COR-L47 (cell line): ENCODE measurements at places on chromosomes 12 and 14.

- DNase-seq, result no peak
Observed at GRCh38 chr12:127292736-127293135, 974.2 kb upstream of the TMEM132C start.

DNA sequence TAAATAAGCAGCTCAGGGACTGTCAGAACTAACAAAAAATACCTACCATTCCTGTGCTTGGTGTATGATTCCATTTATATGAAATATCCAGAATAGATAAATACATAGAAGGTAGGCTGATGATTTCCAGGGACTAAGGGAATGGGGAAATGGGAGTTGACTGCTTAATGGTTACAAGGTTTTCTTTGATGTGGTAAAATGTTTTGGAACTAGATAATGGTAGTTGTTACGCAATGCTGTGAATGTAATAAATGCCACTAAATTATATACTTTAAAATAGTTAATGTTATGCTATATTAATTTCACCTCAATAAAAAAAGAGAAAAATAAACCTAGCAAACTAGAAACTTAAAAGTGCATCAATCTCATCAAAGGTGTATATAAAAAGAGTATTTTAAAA, 41.1 kb downstream of the CEP83 start:
- no peak for DNase-seq

GRCh38 chr12:55745361-55746173, 2.6 kb downstream of the GDF11 start:
- DNase-seq, result no peak

DNA sequence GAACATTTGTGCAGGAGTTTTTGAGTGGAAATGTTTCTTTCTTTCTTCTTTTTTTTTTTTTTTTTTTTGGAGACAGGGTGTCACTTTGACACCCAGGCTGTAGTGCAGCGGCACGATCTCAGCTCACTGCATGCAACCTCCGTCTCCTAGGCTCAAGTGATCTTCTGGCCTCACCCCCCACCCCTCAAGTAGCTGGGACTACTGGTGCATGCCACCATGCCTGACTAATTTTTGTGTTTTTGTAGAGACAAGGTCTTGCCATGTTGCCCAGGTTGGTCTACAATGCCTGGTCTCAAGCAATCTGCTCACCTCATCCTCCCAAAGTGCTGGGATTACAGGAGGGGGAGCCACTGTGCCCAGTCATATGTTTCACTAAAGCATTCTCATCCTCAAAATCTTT, 69.2 kb upstream of the BCAT1 start:
- DNase-seq, result no peak

GRCh38 chr12:117679776-117680175, 289.0 kb downstream of the KSR2 start:
- DNase-seq, result no peak

- no peak for DNase-seq
Observed at GRCh38 chr12:25617991-25618390, 64.9 kb upstream of the LMNTD1 start.

GRCh38 chr12:28258998-28259397, 68.7 kb downstream of the CCDC91 start:
- DNase-seq, result no peak
